ENCODE measurements at places on chromosomes 12 and 14.

- DNase-seq: no peak
Observed at GRCh38 chr14:102902523-102903247, 19.8 kb upstream of the AMN start.

DNA sequence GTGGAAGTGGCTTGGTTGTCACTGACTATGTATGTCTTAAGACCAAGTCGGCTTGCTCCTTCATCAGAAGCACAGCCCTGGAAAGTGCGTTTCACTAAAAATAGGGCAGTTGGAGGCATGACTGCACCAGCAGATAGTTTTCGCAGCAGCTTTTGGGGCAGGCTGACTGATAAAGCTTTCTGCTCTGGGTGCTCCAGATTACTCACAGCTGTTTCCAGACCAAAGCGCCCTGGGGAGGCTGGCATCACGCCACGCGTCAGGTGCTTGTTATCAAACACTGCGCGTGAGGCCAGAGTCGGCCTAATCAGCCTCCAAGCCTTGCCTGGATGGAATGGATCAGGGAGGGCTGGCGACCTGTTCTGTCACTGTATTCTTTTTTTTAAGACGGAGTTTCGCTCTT lies 13.3 kb upstream of the LRRC10 start:
- no peak for DNase-seq

DNA sequence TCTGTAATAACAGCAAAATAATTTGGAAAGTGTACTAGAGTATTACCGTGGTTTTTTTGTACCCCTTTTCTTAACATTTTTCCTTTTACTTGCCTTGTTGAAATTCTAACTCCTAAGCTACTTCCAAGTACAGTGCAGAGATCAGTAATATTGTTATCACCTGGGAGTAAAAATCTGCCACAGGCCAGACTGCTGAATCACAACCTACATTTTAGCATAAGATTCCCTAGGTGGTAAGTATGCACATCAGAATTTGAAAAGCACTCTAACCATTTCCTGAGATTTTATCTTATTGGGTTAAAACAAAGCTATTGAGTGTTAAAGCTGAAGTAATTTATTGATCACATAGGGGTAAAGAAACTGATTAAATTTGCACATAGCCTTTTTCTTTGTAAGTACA lies 55.2 kb upstream of the KCNH3 start:
- DNase-seq: no peak

GRCh38 chr12:132736913-132737312 lies 24.7 kb downstream of the ANKLE2 start:
- no peak for DNase-seq

DNA sequence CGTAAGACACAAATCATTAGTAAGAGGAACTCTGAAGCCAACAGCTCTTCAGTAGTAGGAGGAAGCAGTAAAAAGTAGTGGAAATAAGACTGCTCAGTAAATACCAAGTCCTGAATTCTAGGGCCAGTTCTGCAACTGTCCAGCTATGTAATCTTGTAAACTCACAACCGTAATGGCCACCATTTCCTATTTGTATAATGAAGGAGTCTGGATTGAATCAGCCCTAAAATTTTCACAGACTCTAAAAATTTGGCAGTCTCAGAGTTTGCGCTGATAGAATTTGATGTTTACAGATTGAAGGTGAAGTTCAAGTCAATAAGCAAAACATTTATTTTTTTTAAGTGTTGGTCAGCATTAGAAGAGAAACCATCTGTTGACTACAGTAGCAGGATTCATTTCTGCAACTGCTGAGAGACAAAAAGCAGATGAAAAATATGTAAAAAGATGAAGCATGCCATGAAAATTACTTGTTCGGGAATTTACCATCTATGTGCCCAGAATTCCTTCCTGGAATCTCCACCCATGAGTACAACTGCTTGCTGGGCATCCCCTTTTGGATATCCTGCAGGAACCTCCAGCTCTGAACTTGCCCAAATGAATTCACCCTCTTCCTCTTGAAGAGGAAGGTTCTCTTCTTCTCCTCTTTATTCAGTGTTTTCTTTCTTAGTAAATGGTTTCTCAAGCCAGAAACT lies 47.5 kb downstream of the GALNT4 start:
- DNase-seq: no peak

- no peak for DNase-seq
Observed at GRCh38 chr14:23481362-23481970, 12.0 kb downstream of the NGDN start.

DNA sequence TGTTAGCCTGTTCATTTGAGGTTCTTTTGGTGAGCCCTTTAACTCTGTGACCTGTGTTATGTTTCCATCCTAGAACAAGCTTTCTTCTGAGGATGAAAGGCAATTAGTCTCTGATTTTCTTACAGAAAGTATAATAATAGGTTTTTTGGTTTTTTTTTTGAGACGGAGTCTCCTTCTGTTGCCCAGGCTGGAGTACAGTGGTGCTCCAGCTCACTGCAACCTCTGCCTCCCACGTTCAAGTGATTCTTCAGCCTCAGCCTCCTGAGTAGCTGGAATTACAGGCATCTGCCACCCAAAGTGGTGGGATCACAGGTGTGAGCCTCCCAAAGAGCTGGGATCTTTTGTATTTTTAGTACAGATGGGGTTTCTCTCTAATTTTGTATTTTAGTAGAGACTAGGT lies 52.7 kb upstream of the SYNE2 start:
- no peak for DNase-seq

- no peak for DNase-seq
Observed at GRCh38 chr14:95123891-95124579, 33.3 kb downstream of the DICER1 start.

DNA sequence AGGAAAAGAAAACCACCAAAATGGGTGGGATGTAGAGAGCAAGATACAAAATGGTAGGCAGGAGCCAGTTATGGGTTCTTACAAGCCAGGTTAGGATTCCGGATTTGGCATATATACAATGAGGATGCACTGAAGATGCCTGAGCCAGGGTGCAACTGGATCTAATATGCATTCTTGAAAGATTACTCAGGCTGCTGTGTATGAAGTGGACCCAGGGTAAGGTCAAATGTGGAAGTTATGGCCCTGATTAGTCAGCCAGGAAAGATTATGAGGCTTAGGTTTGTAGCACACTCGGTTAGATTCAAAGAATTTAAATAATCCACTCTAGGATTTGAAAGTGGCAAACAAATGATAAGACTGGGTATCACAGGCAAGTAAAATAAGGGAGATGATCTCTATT lies 1750.7 kb upstream of the FLRT2 start:
- no peak for DNase-seq

GRCh38 chr14:61598980-61599379 lies 96.3 kb upstream of the HIF1A start:
- DNase-seq: no peak

- DNase-seq: no peak
Observed at GRCh38 chr12:25960143-25960542, 1.7 kb downstream of the RASSF8 start.

DNA sequence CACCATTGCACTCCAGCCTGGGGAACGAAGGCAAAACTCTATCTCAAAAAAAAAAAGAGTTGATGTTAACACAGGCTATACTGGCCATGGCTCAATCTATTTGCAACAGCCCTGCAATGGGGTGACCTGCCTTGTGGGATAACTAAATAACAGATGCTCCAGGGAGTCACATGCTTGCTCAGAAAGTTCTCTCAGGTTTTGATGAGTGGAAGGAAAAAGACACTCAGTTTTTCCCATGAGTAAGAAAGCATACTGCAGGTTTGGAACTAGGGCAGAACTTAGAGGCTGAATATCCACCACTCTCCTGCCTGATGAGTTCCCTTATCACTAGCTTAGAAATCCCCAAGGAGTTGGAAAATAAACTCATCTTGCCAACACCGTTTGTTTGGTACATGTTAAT lies 16.9 kb downstream of the WSB2 start:
- no peak for DNase-seq

- no peak for DNase-seq
Observed at GRCh38 chr12:124655048-124655697, 87.8 kb upstream of the NCOR2 start.

- DNase-seq: no peak
Observed at GRCh38 chr14:99381688-99382060, 99.0 kb downstream of the SETD3 start.

- no peak for DNase-seq
Observed at GRCh38 chr14:65853407-65853955, 441.0 kb downstream of the FUT8 start.

- DNase-seq: no peak
Observed at GRCh38 chr14:76761960-76762410, 717 bp downstream of the VASH1 start.

DNA sequence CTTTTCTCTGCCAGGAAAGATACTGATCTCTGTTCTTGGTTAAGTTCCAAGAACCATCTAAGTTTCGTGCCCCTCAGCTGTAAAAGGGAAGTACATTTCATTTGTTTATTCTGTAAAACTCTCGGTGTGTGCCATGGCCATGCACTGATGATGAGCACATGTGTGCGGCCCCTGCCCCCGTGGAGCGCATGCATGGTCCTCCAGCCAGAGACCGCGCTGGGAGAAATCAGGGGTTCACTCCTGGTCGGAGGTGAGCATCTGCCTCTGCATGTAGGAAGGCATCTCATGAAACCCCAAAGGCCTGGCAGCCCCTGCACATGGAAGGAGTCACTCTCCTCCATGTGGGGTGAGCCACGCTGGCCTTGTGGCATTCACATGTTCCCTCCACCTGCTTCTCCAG lies 102.5 kb upstream of the RTL1 start:
- DNase-seq: no peak

GRCh38 chr14:51118993-51119392 lies 24.1 kb upstream of the TRIM9 start:
- no peak for DNase-seq

DNA sequence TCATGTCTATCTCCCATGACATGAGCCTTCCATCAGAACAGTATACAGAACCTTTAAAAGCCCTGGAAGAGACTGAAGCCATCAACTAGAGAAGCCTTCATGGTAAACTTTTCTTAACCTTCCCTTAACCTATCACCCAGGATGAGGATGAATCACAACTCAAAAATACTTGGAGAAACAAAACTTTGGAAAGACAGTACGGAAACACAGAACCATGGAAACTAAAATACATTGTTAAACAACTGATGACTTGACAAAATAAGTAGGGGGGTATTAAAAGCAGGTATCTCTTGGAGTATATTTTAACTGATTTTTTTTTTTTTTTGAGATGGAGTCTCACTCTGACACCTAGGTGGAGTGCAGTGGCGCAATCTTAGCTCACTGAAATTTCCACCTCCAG lies 8.7 kb downstream of the TM7SF3 start:
- DNase-seq: no peak

DNA sequence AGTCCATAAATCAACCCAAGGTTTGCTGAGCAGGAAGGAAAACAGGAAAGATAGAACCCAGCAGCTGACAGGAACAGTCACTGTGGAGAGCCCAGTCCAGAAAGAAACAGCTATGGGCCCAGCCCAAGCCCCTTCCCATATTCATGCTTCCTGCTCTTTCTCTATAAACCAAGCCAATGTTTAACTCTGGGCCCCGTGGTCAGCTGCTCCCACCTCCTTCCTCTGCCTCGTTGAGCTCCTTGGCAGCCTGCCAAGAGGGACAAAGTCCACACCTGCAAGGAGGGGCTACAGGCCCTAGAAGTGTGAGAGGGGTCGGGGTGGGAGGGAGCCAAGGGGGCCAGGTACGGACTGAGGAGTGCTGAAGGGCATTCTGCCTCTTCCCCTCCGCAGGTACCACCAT lies 10.0 kb downstream of the SLC6A13 start:
- no peak for DNase-seq

GRCh38 chr12:3542911-3543310 lies 51.9 kb downstream of the PRMT8 start:
- no peak for DNase-seq

DNA sequence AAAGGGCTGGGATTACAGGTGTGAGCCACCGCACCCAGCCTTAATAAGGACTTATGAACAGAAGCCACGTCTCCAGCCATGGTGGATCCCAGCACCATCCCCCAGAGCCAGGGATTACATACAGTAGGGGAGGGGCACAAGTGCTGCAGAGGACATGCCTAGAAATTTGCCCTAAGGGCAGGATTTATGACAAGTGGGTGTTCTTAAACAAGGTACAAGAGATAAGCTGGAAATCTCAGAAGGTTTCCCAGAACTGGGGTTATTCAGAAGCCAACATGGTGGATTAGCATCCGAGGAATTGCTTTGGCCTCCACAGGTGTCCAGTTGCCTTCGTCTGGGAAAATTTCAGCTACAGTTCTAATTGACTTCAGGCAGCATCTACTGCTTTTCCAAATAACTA lies 114.4 kb upstream of the EGLN3 start:
- no peak for DNase-seq

All from naive thymus-derived CD8-positive, alpha-beta T cell (primary cell).